ENCODE measurements at places on chromosomes 2 and 18.
A peak's percentile ranks its signal among the peaks of the same experiment; 100 is the strongest.

GRCh38 chr2:9086465-9086864, 83.0 kb upstream of the MBOAT2 start:
- DNase-seq: no peak

- DNase-seq: peak; percentile 30
These were observed 426.4 kb upstream of the ID2 start for GRCh38 chr2:8255448-8255800.

- peak; percentile 38 for DNase-seq
These were observed 111.7 kb upstream of the ZEB2 start for GRCh38 chr2:144631636-144632035.

DNA sequence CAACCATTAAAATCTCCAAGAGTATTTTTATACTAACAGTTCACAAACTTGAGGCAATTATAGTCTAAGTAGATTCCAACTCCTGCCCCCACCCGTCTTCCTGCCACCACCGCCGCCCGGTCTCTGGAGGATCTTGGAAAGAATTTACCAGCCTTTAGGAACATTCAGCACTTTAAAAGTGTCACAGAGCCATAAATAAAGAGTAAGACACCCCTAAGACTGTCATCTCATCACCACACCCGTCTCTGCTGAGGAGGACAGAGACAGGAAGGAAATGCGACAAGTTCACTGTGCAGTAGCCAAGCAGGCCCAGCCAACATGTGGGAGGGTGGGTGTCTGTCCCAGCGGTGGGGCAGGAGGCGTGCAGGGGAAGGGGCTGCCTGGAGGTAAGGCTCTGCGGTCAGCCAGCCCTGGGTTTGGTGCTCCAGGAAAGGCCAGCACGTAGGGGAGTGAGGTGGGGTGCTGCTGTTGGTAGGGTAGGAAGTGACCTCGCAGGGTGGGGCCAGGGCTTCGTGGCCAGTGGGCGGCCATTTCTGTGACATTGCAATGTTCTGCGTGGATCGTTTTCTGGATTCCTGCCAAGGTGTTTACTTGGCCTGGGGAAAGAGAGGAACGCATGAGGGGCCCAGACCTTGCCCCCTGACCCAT, 111.6 kb downstream of the FAM210A start:
- DNase-seq: no peak

DNA sequence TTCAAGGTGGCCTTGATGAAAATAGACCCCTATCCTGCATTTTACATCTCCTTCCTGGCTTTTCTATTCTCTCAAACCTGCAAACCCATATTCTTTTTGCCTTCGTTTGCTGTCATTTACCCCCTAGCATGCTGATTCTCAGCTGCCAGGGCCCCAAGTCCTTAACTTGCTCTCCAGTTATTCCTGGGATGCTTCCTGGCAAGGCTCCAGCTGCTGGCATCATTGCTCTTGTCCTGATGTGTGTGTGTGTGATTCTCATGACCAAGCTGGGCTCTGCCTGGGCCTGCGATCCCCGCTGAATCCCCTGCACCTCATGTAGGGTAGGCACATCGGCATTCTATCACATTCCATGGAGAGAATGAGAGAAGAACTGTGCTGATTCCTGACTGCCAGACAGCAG, 11.9 kb downstream of the NPAS2 start:
- DNase-seq: no peak

DNA sequence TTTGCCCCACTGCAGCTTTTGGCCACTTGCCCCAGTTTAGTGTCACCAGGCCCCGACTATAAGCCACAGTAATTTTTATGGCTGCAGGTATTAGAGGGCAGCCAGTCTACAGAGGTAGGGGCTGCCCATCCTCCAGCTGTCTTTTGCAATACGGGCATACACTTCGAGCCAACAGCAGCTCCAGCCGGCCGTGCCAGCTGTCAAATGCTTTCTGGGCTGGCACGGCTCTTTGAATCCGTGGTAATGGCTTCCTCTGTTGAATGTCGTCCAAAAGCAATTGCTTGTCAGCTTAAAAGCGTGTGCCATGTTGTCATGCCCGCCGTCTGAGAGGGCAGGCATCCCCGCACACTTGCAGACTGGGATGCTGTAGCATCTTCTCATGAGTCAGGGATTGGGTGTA, 41.3 kb downstream of the BCL2L11 start:
- no peak for DNase-seq

GRCh38 chr18:77096936-77097886, 35.4 kb downstream of the MBP start:
- no peak for DNase-seq

GRCh38 chr2:120314690-120315366, 31.1 kb upstream of the INHBB start:
- no peak for DNase-seq

DNA sequence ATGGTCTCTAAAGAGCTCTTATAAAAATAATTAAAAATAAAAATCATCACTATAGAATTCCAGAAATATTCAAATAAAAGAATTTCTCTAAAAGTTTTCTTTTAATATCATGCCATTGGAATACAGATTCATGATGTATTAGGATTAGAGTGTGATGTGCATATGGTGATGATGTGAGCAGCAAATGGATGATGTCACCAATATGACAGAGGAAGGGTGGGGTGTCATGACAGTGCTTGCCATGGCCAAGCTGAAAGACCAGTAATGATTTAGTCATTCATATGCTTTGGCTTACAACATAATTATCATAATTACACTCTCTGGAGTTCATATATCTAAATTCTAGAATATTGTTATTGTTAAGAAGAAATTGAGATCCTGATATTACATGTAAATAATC, 27.4 kb upstream of the TTC32 start:
- DNase-seq: no peak

DNA sequence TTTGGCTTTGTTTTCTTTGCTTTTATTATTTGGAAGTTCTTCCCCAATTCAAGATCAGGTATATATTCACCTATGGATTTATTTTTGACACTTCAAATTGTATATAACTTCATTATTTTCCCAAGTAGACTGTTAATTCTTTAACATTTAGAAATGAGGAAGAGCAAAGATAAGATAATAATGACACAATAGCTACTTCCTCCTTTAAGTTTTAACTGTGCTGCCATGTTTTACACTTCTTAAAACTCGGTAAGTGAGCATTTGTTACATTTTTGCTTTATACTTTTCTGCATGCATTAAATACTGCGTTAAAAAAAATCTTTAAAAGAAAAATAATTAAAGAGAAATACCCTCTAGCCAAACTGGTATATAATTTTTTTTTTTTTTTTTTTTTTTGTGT, 32.5 kb downstream of the SLC66A3 start:
- no peak for DNase-seq
